ENCODE measurements at places on chromosomes 7 and 10.

DNA sequence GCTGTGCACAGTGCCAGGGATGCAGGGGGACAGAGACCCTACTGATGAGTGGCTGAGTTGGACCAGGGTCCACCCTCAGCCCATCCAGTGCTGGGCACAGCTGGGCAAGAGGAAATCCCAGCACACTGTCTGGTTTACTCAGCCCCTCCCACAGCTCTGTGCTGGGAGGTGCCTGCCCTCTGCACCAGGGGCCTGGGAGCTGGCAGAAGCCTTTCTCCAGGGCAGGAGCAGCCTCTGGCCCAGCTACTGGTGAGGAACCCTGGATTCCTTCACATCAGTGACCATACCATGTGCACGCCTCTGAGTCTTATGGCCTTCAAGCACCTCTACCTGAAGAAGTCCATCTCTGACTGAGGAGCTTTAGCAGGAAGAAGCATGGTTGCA is 25.9 kb upstream of the C10orf71 start:
- H3K27ac ChIP-seq: no peak overlapping the region
- H3K27me3 ChIP-seq: peaks cover 10% of the 10 kb centered on the region
- no peak for DNase-seq
- H3K4me1 ChIP-seq: peaks cover 3% of the 10 kb centered on the region
- no peak overlapping the region for H3K4me3 ChIP-seq

- H3K36me3 ChIP-seq: no peaks in the 10 kb centered on the region
- no peak for DNase-seq
- H3K27me3 ChIP-seq: peaks cover 30% of the 10 kb centered on the region
- no peak overlapping the region for H3K27ac ChIP-seq
- no peak overlapping the region for H3K4me3 ChIP-seq
These were observed 29.2 kb downstream of the TDRD1 start for GRCh38 chr10:114208351-114208750.

DNA sequence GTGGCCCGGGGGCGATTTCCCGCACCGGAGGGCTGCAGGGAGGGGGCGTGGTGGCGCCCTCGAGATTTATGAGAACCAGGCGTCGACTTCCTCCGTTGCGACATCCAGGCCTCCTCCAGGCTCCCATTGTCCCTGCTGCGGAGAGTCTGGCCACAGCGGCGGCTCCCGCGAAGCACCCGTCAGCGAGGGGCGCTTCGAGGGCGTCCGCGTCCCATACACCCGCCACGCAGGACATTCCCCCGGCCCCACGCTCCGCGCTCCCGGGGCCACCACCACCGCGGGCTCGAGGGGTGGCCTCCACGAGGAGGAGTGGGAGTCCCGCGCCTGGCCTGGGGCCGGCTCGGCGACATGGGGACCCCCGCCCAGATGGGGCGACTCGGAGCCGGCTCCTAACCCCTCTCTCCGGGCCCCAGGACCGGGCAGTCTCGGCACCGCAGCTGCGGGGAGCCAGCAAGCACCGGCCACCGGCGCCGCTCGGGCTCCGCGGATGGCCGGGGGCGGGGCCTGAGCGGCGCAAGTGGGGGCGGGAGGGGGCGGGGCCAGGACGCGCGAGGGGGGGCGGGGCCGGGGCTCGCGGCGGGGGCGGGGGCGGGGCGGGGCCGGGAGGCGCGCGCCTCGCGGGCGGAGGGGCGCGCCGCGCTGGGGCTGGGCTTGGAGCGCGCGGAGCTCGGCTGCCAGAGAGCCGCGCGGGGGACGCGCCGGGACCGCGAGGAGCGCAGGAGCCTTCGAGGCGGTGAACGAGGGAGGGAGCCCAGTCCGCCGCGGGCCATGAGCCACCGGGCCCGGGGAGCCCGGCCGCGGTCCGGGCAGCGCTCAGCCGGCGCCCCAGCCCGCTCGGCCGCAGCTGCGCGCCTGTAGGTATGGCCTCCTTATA is at the start of gene SH2B2:
SH2B2 (plus strand) TSS at position 632 of the 874 bp plus-strand sequence. CDS start 13,683 bp downstream, outside the sequence.
- H3K4me1 ChIP-seq: peaks cover 25% of the 10 kb centered on the region
- H3K27me3 ChIP-seq: peaks cover 25% of the 10 kb centered on the region
- peak; percentile 33 for DNase-seq
- H3K4me3 ChIP-seq: peak within 1 kb of the TSS; percentile 57
- no peak within 1 kb of the TSS for H3K27ac ChIP-seq

GRCh38 chr10:87863053-87863943 is at the start of the genes KLLN and PTEN:
Gene KLLN (minus strand): TSS chr10:87863533. CDS start chr10:87862487, 1,046 bp downstream.
Gene PTEN (plus strand): TSS chr10:87863625. CDS start chr10:87864470, 845 bp downstream.
- peaks cover 37% of the 10 kb centered on the region for H3K4me1 ChIP-seq
- peak; percentile 83 for DNase-seq
- H3K27ac ChIP-seq: peak within 1 kb of the TSS; percentile 93
- H3K4me3 ChIP-seq: peak within 1 kb of the TSS; percentile 92
- peaks cover 31% of the 10 kb centered on the region for H3K36me3 ChIP-seq
- no peaks in the 10 kb centered on the region for H3K27me3 ChIP-seq

GRCh38 chr10:115355162-115355760 is 262.1 kb downstream of the ATRNL1 start:
- no peak overlapping the region for H3K4me3 ChIP-seq
- no peaks in the 10 kb centered on the region for H3K27me3 ChIP-seq
- H3K4me1 ChIP-seq: no peaks in the 10 kb centered on the region
- no peaks in the 10 kb centered on the region for H3K36me3 ChIP-seq
- no peak overlapping the region for H3K27ac ChIP-seq

DNA sequence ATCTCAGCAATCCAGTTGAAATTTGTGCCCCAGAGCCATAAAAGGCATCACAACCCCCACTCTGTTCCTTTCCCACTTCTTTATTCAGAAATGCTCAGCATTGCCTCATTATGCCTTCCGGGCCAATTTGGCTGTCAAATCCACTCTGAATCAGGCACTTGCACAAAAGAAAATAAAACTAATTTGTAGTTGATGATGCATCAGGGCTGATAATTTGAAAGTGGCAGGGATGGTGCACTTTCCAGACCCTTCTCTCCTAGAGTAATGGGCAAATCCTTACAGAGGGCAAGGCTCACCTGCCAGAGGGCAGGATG is 147.9 kb upstream of the PDE1C start:
- no peak overlapping the region for H3K4me3 ChIP-seq
- no peak for DNase-seq
- no peaks in the 10 kb centered on the region for H3K4me1 ChIP-seq
- H3K27me3 ChIP-seq: no peaks in the 10 kb centered on the region

DNA sequence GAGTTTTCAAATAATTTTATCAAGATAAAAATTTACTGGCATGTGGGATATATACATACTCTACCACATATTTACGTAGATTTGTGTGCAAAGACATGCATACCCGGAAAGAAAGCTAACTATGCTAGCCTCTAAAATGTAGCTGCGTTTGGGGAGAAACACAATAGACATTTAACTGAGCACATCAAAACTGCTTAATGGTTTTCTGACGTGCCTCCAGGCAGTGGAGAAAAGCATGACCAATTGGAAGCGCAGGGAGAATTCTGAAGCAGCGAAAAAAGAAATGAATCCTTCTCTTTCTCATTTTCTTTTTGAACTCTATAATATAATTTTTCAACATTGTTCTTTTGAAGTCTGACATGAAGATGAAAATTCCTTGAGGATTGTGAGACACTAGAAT is 60.3 kb upstream of the LYZL1 start:
- H3K27ac ChIP-seq: no peak overlapping the region
- H3K36me3 ChIP-seq: no peaks in the 10 kb centered on the region
- H3K4me1 ChIP-seq: no peaks in the 10 kb centered on the region
- no peak overlapping the region for H3K4me3 ChIP-seq

- H3K4me3 ChIP-seq: no peak overlapping the region
- no peak overlapping the region for H3K27ac ChIP-seq
- peaks cover 6% of the 10 kb centered on the region for H3K36me3 ChIP-seq
- no peak for DNase-seq
- peaks cover 21% of the 10 kb centered on the region for H3K4me1 ChIP-seq
These were observed 128.0 kb downstream of the MAD1L1 start for GRCh38 chr7:2104716-2105115.

DNA sequence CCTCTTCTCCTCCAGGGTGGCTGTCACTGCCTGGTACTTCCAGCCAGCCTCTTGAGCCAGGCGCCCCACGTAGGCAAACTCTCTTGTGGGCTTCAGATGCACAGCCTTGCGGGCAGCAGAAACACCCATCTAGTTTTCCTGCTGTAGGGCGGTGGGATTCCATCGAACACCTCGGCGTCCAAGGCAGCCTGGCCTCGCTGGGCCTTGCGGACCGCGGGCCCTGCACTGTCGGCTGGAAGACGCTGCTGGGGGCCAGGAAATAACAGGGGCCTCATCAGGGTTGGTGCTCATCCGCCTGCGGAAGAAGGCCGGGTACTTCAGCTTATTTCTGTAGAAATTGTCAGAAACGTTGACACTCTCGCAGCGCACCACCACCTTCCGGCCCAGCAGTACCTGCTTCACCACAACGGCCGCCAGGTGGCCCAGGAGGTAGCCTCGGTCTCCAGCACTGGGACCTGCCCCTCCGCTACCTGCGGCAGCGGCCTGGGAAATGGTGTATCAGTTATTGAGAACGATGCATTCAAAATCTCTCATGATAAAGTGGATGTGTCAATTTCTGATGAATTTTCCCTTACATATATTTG is 61.1 kb downstream of the WDFY4 start:
- DNase-seq: no peak
- no peaks in the 10 kb centered on the region for H3K4me1 ChIP-seq
- H3K36me3 ChIP-seq: no peaks in the 10 kb centered on the region
- H3K27me3 ChIP-seq: peaks cover 2% of the 10 kb centered on the region

DNA sequence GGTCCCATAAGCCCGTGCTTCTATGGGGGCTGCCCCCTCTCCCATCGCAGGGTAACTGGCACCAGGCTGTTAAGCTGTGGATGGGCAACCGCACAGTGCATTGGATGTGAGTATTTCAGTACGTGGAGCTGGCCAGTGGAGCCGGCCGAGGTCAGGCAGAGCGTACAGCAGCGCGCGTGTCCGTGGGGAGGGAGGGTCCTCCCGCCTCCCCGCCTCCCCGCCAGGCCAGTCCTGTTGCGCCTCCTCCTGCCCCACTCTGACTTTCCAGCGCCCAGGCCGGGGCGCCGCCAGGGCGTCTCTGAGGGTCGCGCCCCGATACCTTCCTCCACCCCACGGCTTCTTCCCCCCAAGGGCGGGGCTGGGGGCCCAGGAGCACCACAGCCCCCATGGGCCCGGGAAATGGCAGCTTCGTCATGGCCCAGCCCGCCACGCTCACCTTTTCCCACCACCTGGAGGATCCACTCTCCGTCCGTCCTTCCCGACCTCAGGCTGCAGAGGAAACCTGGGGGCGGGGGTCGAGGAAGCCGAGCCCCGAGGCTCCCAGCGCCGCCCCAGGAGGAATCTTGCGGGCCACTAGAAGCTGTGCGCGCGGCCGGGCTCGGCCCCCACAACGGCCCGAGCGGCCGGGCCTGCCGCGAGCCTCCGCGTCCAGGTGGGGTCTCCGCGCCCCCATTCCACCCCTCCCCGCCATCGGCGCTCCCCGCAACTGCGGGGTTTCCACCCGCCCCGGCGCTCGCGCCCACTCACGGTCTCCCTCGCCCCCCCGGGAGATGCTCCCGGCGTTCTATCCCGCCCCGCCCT is 831 bp upstream of the PFKP start:
- peaks cover 8% of the 10 kb centered on the region for H3K27me3 ChIP-seq
- H3K36me3 ChIP-seq: peaks cover 27% of the 10 kb centered on the region
- DNase-seq: no peak
- peaks cover 23% of the 10 kb centered on the region for H3K4me1 ChIP-seq
- no peak overlapping the region for H3K27ac ChIP-seq
- peak overlapping the region; percentile 72 for H3K4me3 ChIP-seq

DNA sequence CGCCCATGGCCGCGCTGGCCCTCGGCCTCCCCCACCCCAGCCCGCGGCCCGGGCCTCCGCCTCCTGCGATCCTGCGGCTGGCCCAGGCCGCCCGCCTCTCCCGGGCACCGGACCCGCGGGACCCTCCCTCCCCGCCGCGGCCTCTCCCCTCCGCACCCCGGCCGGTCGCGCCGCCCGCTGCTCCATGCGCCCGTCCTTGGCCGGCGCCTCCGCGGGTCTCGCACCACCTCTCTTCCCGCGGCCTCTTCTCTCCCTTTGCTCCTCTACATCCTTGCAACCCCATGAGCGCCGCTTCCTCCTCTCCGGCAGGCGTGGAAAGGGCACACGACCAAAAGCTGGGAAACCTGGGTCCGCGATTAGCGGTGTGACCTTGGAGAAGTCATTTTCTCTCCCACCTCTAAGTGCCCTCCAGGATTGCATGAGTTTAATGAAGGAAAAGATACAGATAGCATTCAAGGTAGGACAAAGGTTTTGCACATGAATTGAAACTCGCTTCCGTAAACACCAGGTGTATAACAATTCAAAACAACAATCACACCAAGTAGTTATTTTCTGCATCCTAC is 448 bp upstream of the SRPK2 start:
- peaks cover 18% of the 10 kb centered on the region for H3K4me1 ChIP-seq
- peaks cover 7% of the 10 kb centered on the region for H3K36me3 ChIP-seq
- peak overlapping the region; percentile 76 for H3K27ac ChIP-seq
- H3K27me3 ChIP-seq: no peaks in the 10 kb centered on the region

GRCh38 chr7:143345428-143345900 is 17.0 kb downstream of the FAM131B start:
- no peaks in the 10 kb centered on the region for H3K36me3 ChIP-seq
- DNase-seq: peak; percentile 75
- peak overlapping the region; percentile 59 for H3K4me3 ChIP-seq
- no peak overlapping the region for H3K27ac ChIP-seq
- peaks cover 11% of the 10 kb centered on the region for H3K4me1 ChIP-seq

DNA sequence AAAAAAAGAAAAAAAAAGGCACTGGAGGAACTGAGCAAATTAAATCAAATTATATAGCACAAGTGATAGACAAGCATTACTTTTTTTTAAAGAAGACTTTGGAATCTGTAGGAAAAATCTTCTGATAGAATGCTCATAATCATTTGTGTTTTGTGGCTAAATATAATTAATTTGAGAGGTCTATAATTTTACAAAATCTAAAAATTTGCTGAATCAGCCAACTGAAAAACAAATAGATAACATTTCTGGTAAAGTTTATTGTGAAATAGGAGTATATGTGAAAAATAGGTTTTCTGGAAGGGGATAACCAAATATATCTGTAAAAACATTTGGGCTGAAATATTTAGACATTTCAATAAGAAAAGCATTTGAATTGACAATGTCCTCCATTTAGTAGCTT is 844.9 kb upstream of the COBL start:
- no peaks in the 10 kb centered on the region for H3K36me3 ChIP-seq
- no peak for DNase-seq
- no peak overlapping the region for H3K4me3 ChIP-seq
- H3K27me3 ChIP-seq: no peaks in the 10 kb centered on the region
- H3K4me1 ChIP-seq: no peaks in the 10 kb centered on the region

DNA sequence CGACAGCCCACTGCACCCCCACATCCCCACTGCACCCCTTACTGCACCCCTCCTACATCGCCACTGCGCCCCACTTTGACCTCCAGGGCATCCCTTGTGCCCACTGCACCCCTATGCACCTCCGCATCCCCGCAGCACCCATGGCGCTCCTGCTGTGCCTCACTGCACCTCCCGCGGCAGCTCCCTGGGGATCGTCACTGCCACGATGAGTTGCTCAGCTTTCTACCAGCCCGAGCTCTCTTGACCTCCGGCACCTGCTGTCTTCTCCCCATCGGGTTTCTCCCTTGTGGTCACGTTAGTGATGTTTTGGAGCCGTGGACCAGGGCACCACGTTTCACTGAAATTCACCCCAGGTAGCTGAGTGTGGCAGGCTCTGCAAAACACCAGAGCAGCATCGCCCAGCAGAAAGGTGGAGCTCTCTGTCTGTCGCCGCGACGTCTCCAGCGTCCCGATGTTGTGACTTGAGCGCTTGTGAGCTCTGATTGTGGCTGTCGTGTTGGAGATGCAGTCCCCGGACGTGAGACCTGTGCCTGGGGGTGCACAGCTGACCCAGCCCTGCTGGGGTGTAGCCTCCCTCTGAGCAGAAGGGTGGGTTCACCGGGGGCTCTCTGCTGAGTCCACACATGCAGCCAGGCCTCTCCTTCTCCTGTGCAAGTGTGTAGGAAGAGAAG is 147.7 kb downstream of the DNAJB6 start:
- peaks cover 8% of the 10 kb centered on the region for H3K27me3 ChIP-seq
- peaks cover 32% of the 10 kb centered on the region for H3K4me1 ChIP-seq
- H3K36me3 ChIP-seq: peaks cover 2% of the 10 kb centered on the region

- H3K4me3 ChIP-seq: no peak overlapping the region
- H3K4me1 ChIP-seq: no peaks in the 10 kb centered on the region
- no peak for DNase-seq
- peaks cover 7% of the 10 kb centered on the region for H3K27me3 ChIP-seq
These were observed 10.5 kb upstream of the CXCL12 start for GRCh38 chr10:44395396-44395795.

All from activated CD4-positive, alpha-beta memory T cell treated with anti-CD3 and anti-CD28 coated beads, Interleukin-2, amount 10 ng/mL, durations not matched to agents 7 days and 5 days (primary cell).